ENCODE measurements at places on chromosomes 1 and 21.

- no peak for DNase-seq
Measured at GRCh38 chr1:939511-940106, 15.9 kb downstream of the SAMD11 start.

GRCh38 chr1:240998441-240999015 is 358.5 kb downstream of the RGS7 start:
- DNase-seq: no peak

GRCh38 chr1:207440626-207441025 is 13.5 kb upstream of the CR2 start:
- no peak for DNase-seq

DNA sequence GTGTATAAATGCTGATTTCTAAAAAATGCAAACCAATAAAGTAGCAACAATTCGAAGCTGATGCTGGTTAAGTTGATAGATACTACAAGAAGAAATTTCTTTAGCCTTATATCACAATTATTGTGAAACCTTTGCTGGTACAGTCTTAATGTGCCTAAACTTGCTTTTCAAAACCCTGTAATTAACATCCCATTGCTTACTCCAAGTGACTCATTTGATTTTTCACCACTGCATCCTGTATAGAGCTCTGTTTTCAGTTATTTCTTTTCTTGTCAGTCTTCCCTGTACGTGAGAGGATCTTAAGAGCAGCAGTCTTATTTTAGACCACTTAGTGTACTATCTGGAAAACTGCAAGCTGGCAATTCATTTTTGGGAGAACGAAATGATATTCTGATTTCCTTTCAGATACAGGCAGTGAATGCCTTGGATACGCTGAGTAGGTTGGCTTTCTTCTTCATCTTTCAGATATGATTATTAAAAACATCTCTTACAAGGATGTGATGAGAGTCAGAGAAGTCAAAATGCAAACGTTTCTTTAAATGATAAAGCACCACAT is 210.3 kb downstream of the KCTD3 start:
- peak; percentile 11 for DNase-seq

- DNase-seq: no peak
Measured at GRCh38 chr1:62301726-62302390, 17.4 kb downstream of the KANK4 start.

DNA sequence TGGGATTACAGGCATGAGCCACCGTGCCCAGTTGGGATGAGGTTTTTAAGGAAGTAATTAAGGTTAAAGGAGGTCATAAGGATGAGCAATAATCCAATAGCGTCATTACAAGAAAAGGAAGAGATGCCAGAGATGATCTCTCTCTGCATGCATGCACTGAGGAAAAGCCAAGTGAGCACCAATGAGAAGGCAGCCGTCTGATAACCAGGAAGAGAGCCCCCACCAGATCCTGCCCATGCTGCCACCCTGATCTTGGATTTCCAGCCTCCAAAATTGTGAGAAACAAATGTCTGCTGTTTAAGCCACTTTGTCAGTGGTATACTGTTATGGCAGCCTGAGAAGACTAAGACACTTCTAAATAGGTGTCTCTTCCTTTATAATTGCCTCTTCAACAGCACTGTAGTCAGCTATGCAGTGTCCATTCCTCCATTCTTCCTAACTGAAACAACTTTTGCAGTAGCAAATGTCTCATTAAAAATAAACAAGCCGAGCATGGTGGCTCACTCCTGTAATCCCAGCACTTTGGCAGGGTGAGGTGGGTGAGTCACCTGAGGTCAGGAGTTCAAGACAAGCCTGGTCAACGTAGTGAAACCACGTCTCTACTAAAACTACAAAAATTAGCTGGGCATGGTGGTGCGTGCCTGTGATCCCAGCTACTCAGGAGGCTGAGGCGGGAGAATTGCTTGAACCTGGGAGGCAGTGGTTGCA is 216.2 kb upstream of the RUNX1 start:
- DNase-seq: no peak

GRCh38 chr1:78377356-78377928 is 113.3 kb upstream of the PTGFR start:
- DNase-seq: no peak

DNA sequence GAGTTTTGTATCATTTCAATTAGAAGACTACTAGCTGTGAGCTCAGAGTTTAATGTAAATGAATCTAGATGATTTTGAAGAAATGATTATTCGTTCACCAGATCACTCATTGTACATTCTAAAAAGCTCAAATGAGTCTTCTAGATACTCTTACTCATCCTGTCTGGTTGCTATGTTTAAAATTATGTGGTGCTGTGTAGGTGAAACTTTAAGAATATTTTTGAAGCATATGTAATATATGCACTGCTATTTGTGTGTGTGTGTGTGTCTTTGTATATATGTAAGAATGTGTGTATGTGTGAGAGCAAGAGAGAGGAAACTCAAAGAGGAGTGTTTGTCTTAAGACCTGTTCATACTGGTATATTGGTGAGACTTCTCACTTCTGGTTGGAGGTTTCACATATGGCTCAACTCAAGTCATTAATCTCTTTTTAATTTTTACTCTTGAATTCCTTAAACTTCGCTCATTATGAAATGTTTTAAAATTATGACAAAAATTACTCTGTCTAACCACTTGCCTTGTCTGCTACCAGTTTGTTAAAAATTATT is 8.6 kb upstream of the C1orf105 start:
- no peak for DNase-seq

DNA sequence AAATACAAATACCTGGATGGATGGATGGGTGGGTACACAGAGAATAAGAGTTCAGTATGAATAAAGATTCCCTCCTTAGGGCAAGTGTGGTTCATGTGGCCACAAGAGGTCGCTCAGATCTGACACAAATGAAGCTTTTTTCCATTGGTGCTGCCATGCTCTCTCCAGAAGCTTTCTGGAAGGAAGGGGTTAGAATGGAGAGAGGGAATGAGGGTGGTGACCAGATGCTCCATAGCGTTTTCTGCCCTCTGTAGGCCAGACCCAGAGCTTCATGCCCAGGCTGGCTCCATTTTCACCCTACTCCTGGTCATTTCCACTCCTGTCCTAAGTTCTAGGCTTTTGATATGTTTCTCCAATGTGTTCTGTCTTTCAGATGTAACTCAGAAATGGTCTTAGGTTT is 3.3 kb upstream of the FCRL6 start:
- peak; percentile 75 for DNase-seq

- no peak for DNase-seq
Measured at GRCh38 chr1:80629304-80629837, 1171.4 kb upstream of the ADGRL2 start.

- peak; percentile 31 for DNase-seq
Measured at GRCh38 chr1:84887261-84887934, 5.6 kb downstream of the LPAR3 start.

DNA sequence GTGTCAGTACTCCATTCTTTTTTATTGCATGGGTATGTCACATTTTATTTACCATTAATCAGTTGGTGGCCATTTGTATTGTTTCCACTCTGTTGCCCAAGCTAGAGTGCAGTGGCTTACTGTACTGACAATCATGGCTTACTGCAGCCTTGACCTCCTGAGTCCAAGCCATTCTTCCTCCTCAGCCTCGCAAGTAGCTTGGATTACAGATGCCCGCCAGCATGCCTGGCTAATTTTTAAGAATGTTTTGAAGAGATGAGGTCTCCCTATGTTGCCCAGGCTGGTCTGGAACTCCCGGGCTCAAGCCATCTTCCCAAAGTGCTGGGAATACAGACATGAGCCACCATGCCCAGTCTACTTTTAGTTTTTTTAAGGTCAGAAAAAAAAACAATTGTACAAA is 813 bp upstream of the SFT2D2 start:
- no peak for DNase-seq

- peak; percentile 33 for DNase-seq
Measured at GRCh38 chr1:100708476-100709062, 11.0 kb upstream of the VCAM1 start.

- no peak for DNase-seq
Measured at GRCh38 chr1:10677491-10678391, 118.7 kb downstream of the CASZ1 start.

DNA sequence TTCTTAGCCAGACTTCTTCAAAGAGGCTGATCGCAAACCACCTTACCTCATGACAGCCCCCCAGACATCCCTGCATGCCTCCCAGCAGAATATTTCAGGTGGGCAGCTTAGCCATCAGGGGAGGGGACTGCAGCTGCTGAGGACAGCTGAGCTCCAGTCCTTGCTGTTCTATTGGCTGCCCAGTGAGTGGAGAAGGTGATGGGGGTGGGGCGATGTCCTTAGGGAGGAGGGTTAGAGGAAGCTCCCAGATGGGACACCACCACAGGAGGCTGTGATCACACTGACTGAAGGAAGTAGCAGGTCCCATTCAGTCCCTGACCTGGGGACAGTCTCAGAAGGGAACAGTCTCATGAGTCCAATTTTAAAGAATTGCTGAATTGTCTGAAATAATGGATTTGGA is 38.3 kb downstream of the GJA5 start:
- no peak for DNase-seq

- DNase-seq: no peak
Measured at GRCh38 chr1:209427811-209428210, 155.7 kb upstream of the CAMK1G start.

GRCh38 chr1:118931876-118932275 is 56.3 kb downstream of the TBX15 start:
- no peak for DNase-seq

DNA sequence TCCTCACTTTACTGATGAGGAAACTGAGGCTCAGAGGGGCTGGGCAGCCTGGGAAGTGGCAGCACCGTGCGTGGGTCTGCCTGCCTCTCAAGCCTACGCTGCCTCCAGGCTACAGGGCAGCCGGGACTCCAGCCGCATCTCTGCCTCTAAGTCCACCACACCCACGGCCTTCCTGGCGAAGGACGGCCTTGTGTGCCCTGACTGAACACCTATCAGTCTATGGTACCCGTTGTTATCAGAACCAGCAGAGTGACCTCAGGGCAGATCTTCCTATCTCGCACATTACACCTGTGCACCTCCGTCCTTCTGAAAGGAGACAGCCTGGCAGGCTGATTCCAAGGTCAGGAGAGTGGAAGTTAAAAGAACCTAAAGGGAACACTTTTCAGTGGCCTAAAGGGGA is 35.7 kb upstream of the SLC30A1 start:
- DNase-seq: no peak

GRCh38 chr1:90836345-90836679 is 119.2 kb upstream of the BARHL2 start:
- no peak for DNase-seq

GRCh38 chr1:236021424-236022135 is 43.3 kb downstream of the NID1 start:
- no peak for DNase-seq

- DNase-seq: peak; percentile 40
Measured at GRCh38 chr1:27284425-27285273, 37.3 kb upstream of the TMEM222 start.

Measured in stromal cell of bone marrow (primary cell).